ENCODE measurements at places on chromosomes 2 and 18. TPM values are rescaled to one million over a fixed set of nuclear protein-coding genes. Genes with fewer than 3 reads are reported as not detected.

The MC2R gene
- total RNA-seq, result not detected

The LAMA1 gene
- total RNA-seq, result 0.06 TPM

The HOXD11 gene
- 7.8 TPM for total RNA-seq

The DPP4 gene
- 0.69 TPM for total RNA-seq

The ELOA2 gene
- total RNA-seq, result not detected

The SYT4 gene
- total RNA-seq, result not detected

The ATP6V1C2 gene
- total RNA-seq, result 0.06 TPM

The NOL4 gene
- not detected for total RNA-seq

The GNLY gene
- not detected for total RNA-seq

The CD8B2 gene
- total RNA-seq, result not detected

The EIF2AK3 gene
- 16.3 TPM for total RNA-seq

Data from A549 treated with RU486 at 1 μM for 4 hours (cell line).